Germinal center (tissue), 1 donor: ENCODE measurements at places on chromosomes 7 and 10.
A peak's percentile ranks its signal among the peaks of the same experiment; 100 is the strongest.

DNA sequence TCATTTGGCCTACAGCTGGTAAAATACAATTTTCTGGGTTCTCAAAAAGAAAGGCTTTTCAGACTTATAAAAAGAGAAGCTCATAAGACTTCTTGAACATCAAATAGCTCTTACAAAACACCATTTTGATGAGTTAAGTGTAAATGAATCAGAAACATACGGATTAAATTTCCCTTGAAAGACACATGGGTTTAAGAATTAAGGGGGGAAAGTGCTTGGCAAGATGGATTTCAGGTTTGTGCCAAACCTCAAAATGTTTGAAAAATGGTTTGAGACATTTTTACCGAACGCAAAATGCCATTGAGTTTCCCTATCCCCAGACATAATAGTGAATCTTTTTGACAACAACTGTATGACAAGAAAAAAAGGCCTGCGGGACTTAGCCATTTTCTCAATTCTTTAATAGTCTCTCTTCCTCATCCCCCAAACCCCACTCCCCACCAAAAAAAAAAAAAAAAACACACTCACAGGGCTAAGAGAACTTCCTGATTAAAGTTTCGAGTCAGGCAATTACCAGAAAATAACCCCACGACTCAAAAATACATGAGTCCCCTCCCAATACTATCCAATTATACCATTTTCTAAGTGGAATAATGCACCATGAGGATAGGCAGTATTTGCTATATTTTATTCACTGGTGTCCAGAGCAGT, 260.1 kb downstream of the TRIL start:
- DNase-seq = no peak

DNA sequence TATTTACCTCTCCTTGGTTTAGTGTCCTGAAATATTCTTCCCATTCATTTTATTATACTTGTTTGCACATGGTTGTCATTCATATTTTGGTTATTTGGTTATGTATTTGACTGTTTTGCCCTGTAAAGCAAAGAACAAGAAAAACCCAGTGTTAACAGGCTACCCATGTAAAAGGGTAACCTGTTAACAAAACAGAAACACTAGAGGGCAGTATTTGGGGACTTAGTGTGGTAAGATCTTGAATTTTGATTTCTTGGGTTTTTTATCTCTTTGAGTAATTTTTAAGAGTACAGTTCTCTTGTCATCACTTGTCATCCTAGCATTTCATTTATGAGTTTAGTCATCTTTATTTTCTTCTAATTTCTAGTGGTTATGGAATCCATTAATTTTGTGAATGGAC, 51.3 kb downstream of the POLL start:
- peak; percentile 47 for DNase-seq

DNA sequence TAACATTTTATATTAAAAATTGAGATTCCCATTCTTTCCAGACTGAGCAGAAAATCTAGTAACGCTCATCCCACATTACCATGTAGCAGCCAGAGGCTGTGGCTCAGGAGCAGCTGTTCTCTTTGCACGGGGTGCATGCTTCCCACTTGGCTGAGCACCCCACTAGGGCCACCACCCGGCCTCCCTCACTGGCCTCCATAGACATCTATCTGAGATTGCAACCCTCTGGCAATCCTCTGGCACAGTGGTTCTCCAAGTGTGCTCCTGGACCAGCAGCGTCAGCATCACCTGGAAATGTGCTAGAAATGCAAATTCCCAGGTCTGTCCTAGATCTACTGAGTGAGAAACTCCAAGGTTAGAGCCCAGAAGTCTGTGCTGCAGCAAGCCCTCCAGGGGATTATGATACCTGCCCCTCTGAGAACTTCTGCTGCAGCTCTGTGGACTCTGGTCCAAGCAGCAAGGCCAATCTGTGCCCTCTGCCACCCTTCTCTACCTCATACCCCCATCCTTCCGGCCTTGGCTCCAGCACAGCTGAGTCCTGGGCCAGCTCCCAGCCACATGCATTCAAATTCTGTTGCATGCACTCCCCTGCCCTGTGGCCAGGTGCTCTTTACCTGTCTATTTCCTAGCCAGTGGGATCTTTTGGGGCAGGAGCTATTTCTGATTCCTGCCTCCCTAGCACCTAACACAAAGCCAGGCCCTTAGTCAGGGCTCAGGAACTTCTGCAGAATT, 301.5 kb downstream of the GRID1 start:
- no peak for DNase-seq

GRCh38 chr7:40680657-40681056, 545.9 kb downstream of the SUGCT start:
- DNase-seq = peak; percentile 47

DNA sequence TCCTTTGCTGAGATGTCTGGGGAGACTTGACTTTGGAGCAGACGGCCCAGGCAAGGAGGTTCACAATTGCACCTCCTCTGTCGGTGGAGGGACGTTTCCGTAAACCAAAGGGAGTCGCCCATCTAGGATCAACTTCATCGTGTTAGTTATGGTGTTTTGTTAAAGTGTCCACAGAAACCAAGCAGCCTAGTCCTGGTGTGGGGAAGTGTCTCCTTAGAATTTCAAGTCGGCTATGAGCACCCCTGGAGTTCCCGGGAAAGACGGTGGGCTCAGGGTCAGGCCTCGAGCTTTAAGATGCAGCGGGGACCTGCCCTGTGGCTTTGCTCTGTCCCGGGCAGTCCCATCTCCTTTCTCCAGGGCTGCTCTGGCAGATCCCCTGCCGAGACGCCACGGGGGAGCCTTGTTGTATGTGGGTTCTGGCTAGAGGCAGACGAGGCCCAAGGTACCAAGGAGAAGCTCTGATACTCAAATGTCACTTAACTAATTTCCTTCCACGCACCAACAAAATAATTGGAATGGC, 319.2 kb downstream of the ADARB2 start:
- no peak for DNase-seq

- DNase-seq = no peak
Observed at GRCh38 chr10:93471110-93471651, 11.0 kb downstream of the MYOF start.

- peak; percentile 26 for DNase-seq
Observed at GRCh38 chr10:114822444-114823076, 980 bp downstream of the FHIP2A start.

DNA sequence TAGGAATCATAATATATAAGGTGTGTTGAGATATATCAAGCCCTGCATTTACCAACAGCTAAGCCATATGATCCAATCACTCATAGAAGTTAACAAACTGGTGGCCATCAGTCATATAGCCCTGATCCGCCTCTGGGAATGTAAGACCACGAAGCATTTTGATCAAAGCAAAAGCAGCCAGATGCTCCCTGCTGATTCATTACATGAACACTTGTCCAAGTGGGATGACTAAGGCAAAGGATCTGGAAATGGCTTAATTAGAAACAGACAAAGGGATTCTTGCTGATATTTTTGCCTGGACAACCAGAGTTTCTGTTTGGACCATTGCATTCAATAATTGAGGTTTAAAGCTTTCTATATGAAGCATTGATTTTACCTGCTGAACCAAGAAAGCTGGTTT, 535.5 kb downstream of the GPAM start:
- no peak for DNase-seq

GRCh38 chr7:41964849-41965745, 262.2 kb upstream of the INHBA start:
- no peak for DNase-seq

- no peak for DNase-seq
Observed at GRCh38 chr7:6227294-6227846, 45.1 kb downstream of the CYTH3 start.

DNA sequence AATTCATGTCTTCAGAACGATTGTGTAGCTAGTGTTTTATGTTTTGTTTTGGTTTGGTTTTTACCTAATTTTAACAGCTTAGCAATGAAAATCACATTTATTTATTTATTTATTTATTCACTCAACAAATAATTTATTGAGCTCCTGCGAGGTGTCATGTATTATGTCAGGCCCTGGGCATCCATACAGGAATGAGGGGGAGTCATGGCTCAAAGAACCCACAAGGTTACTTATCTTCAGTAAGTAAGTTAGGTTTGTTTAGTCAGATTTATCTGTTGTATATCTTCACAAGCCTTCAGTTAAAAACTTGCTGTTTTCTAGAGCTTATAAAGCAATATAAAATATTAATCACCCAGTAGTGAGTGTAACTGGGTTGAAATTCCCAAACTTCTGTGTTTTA, 45.4 kb downstream of the FOXP2 start:
- DNase-seq = no peak

GRCh38 chr7:94095316-94096009, 91.3 kb upstream of the BET1 start:
- no peak for DNase-seq

DNA sequence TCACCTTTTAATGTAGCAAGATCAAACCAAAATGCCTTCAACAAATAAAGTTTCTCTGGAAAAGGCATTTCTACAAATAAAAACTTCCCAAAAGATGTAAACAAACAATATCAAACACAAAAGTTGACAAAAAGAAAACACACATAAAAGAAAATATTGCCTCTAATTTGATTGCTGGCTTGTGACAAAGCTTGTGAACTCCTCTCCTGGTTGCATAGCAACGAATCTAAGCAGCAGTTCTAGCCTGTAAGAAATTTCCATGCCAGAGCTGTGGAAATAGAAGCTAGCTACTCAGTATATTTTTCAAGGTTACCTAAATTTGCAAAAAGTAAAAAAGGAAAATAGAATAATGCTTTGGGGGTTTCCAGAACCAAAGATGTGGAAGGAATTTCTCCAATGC, 173.9 kb upstream of the CDK1 start:
- no peak for DNase-seq

DNA sequence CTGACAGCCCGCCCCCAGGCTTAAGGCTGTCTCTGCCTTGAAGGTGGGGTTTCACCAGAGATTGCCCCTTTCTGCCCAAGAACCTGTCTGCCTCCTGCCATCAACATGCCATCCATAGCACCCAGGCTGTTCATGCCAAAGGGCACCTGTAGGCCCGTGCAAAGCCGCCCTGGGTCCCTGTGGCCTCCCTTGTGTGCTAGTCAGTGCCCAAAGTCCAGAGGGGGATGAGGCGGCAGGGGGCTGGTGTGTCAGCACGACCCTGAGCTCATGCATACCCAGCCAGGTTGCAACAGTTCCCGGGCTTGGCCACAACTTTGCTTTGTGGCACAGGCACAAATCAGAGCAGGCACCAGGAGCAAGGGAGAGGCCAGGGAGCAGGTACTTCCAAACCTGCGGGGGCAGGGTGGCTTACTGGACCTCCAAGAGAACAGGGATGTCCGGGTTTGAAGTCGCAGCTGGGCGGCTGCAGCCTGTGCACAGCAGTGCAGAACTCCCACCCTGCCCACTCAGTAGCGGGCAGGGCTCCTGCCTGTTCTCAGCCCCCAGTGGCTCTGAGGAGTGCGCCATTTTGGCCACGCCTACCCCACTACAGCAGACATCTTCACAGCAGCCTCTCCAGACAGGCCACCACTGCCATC, 671.1 kb upstream of the GRM3 start:
- DNase-seq = no peak

- no peak for DNase-seq
Observed at GRCh38 chr7:155382802-155383171, 75.1 kb upstream of the EN2 start.

GRCh38 chr10:84478151-84478550, 149.8 kb downstream of the CCSER2 start:
- no peak for DNase-seq

DNA sequence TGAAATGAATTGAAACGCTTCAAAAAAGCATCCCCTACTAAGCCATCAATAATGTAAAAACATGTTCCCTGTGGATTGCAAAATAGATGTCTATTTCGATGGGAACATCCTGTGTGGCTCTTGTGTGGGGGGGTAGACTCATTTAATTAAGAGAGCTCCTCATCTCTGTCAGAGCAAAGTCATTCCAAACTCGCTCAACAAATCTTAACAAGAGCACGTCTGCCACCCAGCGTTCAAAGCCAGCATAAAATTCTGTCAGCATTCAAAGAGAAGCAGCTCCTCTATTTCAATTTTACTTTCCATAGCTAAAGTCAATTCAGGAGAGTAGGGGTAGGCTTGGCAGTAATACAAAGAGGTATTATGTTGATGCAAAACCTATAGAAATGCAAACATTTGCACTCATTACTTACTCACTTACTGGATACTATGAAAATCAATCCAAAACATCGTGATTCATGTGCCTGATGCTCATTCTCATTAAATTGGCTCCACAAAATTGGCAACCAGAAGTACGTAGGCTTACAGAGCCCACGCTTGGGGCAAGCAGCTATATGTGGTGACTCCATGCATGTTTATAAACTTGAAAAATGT, 114.9 kb downstream of the IPMK start:
- DNase-seq = no peak

GRCh38 chr7:94643771-94644545, 12.0 kb downstream of the SGCE start:
- no peak for DNase-seq

DNA sequence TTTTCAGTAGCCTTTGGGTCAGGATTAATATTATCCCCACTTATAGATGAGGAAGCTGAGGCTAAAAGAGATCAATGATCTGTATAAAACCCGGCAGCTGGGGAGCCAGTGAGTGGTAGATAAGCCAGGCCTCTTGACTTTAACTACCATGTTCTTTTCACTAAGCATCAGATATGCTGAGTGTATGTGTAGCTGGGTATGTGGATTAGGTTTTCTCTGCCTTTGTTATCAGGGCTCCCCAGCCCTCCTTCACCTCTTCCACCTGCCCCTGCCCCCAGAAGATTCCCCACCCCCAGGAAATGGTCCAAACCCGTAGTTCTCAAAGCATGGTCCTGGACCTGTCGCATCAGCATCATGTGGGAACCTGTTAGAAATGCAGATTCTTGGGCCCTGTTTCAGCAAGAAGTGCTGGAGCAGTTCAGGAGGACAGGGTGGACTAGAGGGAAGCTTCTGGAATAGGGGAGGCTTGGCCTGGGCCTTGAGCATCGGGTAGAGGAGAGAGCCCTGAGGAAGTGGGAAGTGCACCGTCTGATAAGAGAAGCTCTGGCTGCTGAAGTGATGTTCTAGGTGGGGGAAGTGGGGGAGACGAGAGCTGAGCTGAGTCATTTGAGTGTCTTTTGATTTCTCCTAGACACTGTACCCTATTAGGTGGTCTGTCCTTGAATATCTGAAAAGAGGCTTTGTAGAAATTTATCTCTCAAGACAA, 101.3 kb downstream of the HIF1AN start:
- no peak for DNase-seq

DNA sequence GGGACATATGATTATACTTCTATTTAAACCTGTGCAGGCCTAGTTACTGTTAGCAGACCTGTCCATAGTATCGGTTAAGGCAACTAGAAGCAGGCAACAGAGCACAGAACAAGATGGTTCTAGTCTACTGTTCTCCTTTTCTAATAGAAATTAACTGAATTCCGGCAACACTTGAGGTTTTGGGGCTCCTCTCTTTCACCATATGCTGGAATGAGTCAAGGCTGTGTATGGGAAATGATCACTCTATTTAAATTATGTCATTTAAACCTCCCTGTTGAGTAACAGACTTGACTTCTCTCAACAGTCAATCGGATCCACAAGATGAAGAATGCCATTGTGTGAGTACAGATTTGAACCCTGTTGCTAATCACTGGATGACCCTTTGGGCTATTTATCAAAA, 6.2 kb upstream of the OTUD1 start:
- DNase-seq = no peak
